ENCODE measurements at places on chromosomes 11 and 22.
A peak's percentile ranks its signal among the peaks of the same experiment; 100 is the strongest.

- DNase-seq = peak; percentile 31
Observed at GRCh38 chr22:38262051-38262795, 10.6 kb downstream of the TMEM184B start.

GRCh38 chr11:84136926-84137325 lies 850.8 kb upstream of the CCDC90B start:
- no peak for DNase-seq

- no peak for DNase-seq
Observed at GRCh38 chr22:20037419-20037818, 16.5 kb downstream of the TANGO2 start.

- DNase-seq = no peak
Observed at GRCh38 chr11:124978316-124978715, 24.3 kb downstream of the CCDC15 start.

DNA sequence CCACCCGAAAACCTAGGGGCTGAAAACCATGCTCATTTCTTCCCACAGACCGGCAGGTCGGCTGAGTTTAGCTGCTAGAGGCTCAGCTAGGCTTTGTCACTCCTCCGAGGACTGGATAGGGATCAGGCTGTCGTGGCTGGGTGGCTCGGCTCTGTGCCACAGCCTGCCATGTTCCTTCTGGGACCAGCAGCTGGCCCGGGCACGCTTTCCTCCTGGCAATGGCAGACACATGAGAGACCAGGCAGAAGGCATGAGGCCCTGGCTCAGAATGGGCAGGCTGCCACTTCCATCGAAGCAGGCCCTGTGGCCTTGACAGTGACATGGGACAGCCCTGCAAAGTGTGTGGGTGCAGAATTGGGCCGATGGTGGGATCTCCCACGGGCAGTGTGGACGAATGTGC lies 20.9 kb downstream of the PARVG start:
- no peak for DNase-seq

DNA sequence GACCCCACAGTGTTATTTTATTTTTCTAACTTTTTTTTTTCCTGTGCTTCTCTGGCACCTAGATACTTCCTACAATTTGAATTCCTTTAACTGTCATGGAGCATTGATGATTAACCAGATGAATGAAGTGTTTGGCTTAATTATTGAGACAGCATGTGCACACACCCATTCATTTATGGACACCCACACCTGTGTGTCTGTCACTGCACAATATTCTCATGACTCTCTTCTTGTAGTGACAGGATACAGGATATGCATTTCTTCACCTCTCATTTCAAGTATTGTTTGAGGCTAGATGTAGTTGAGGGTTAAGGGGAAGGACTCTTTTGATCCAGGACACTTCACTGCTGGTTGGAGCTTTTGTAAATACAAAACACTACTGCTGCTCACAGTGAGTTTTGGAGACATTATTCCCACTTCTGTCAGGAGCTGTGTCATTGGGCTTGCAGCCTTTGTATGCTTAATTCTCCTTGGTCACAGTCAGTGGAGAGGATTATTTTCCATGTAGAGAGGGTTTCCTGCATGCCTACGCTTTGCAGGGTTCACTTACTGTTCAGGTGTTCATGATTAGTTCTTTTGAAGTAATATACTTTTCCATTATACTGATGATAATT lies 33.5 kb downstream of the SPECC1L start:
- no peak for DNase-seq

- DNase-seq = no peak
Observed at GRCh38 chr11:39745401-39745800, 1714.1 kb downstream of the LRRC4C start.

GRCh38 chr11:9507277-9507580 lies 46.4 kb downstream of the ZNF143 start:
- DNase-seq = no peak

- DNase-seq = no peak
Observed at GRCh38 chr22:17121233-17122195, at the start of gene TMEM121B. Gene TMEM121B (minus strand): TSS chr22:17121360. CDS start chr22:17121127, 233 bp downstream.

GRCh38 chr22:37907036-37907954 lies 1.2 kb downstream of the MICALL1 start:
- DNase-seq = no peak

GRCh38 chr22:45102896-45103420 lies 60.8 kb upstream of the NUP50 start:
- no peak for DNase-seq

GRCh38 chr22:38782402-38783094 lies 11.4 kb downstream of the DNAL4 start:
- DNase-seq = no peak

- DNase-seq = no peak
Observed at GRCh38 chr11:86800960-86801272, 574 bp downstream of the PRSS23 start.

GRCh38 chr22:46582281-46582933 lies 37.8 kb upstream of the GRAMD4 start:
- DNase-seq = no peak

GRCh38 chr11:35116245-35116644 lies 22.7 kb upstream of the CD44 start:
- DNase-seq = no peak

DNA sequence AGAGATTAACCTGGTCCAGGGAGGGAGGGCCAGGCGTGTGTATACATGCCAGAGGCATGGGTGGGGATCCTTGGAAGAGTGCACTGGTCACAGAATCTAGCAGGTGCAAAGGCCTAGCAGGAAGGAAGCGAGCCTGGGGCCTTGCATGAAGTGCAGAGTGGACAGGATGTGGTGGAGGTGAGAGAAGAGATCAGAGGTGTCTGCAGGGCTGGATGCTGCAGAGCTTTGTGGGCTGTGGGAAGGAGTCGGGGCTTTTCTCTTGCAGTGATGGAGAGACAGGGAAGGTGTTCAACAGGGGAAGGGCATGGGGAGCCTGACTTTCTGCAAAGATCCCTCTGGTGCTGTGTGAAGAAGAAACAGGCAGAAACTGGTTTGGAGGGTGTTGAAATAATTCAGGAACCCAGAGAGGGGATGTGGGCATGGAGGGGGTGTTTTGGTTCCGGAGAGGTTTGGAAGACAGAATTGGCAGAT lies 2.5 kb upstream of the TPST2 start:
- peak; percentile 48 for DNase-seq

DNA sequence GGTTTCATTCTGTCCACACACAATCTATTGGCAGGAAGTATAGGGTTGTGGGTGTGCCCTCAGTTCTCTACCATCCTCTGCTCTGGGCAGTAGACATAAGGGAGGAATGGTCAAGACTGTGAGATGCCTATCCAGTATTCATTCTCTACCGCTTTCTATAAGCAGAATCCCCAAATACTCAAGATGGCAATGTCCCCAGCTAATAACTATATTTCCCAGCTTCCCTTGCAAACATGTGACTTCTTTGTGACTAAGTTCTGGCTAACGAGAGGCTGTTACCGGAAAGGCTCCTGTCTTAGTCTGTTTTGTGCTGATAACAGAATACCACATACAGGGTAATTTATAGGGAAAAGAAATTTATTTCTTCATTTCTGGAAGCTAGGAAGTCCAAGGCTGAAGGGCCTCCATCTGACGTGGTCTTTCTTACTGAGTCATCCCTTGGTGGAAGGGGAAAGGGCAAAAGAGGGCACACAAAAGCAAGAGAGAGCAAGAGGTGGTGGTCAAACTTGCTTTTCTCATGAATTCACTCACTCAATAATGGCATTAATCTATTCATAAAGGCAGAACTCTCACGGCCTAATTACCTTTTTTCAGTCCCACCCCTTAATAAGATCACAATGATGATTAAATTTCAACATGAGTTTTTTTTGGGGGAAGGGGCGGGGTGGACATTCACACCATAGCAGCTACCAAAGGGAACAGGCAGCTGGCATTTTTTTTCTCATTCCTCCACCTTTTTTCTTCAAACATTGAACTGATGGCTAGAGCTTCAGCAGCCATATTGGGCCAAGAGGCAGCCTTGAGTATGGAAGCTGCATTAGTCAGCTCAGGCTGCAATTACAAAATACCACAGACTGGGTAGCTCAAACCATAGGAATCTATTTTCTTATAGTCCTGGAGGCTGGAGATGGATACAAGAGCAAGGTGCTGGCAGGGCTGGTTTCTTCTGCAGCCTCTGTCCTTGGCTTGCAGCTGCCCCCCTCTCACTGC lies 109.7 kb upstream of the OR9Q1 start:
- no peak for DNase-seq

DNA sequence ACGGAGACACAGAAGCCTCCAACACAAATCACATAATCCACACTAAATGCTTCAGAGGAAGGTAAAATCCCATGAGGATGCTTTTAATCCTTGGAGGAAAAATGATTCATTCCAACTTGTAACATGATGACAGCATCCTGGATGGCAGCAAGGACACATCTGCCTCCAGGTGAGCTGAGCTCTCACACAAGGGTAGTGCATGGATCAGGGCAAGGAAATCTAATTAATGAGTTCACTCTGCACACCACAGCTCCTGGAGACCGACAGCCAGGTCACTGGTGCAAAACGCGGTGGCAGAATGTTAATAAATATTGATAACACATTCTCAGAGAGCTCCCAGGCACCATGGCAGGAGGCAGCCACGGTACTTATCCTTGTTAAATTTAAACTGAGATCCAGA lies 40.3 kb upstream of the CYP2D6 start:
- DNase-seq = no peak

- peak; percentile 3 for DNase-seq
Observed at GRCh38 chr11:78715639-78716311, 141.1 kb upstream of the NARS2 start.

DNA sequence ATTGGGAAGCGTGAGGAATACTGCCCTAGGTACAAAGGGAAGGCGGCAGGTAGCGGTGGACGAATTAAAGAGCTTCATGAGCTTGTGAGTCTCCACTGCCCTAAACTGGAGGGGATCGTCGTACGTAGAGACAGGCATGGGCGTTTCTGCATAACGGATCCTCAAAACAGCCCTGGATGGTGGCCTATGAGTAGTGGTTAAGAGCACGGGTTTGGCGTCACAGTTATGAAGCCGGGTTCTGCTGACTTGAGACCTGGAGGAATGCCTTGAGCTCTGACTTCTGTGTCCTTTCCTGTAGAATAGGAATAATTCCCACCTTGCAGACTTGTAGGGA lies 335 bp downstream of the TMEM138 start:
- DNase-seq = peak; percentile 23

- DNase-seq = no peak
Observed at GRCh38 chr11:44017443-44018126, 30.2 kb upstream of the ACCSL start.

GRCh38 chr11:1864231-1864630 lies 11.3 kb downstream of the LSP1 start:
- no peak for DNase-seq

- DNase-seq = no peak
Observed at GRCh38 chr11:61019832-61020405, 48.4 kb downstream of the CD6 start.

DNA sequence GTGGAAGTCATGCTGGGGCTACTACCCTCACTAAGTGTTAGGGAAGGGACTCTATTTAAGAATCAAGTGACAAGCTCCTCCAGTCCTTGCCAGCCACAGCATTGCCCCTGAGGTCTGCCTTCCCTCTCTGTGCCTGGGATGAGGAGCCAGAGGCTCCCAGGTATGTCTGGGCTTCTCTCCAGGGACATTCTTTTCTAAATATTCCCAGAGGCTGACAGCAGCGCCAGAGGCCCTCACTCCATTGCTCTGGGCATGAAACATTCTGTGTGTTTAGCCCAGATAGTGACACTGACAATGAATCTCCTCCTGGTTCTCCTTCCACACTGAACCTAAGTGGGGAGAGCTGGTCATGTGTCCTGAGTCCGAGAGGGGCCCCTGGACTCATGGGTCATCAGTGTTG lies 2.2 kb downstream of the OR51E1 start:
- DNase-seq = no peak

- DNase-seq = no peak
Observed at GRCh38 chr11:120707098-120707497, 195.6 kb downstream of the GRIK4 start.

DNA sequence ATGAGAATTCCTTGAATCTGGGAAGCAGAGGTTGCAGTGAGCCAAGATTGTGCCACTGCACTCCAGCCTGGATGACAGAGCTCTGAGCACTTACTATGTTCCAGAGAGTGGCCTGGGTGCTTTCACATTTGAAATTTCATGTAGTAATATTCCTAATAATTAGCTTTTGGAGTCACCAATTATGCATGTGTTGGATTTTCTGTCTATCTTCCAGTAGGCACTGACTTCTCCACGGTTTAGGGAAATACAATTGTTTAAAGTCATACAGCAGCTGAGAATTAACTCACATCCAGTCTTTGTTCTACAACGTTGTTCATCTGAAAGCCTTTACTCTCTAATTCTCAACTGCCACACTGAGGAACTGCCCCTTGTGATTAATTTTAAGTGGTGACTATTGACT lies 150.2 kb downstream of the CSNK2A3 start:
- DNase-seq = no peak

GRCh38 chr22:26367402-26368245 lies 61.4 kb upstream of the ASPHD2 start:
- peak; percentile 45 for DNase-seq

DNA sequence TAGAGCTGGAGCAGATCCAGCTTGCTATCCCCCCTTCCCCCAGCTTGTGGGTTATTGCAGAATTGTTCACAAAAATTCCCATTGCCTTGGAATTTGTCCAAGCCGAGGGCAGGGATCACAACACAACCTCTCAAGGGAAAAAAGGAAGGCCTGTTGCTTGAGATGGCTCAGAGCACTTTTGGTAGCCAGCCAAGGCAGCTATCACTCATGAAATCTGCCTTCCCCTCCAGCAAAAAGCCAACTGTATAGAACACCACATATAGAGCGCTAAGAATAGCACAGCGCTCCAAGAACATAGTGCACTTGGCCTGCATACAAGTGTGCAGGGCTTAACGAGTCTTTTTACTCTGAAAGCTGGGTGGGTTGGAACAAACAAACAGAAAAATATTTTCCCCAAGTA lies 46.2 kb downstream of the FAM83F start:
- no peak for DNase-seq

GRCh38 chr22:41557401-41558240 lies 3.2 kb upstream of the CSDC2 start:
- no peak for DNase-seq

- DNase-seq = no peak
Observed at GRCh38 chr11:102279641-102280170, 37.6 kb upstream of the BIRC3 start.

GRCh38 chr22:40198733-40199132 lies 21.0 kb downstream of the TNRC6B start:
- no peak for DNase-seq

DNA sequence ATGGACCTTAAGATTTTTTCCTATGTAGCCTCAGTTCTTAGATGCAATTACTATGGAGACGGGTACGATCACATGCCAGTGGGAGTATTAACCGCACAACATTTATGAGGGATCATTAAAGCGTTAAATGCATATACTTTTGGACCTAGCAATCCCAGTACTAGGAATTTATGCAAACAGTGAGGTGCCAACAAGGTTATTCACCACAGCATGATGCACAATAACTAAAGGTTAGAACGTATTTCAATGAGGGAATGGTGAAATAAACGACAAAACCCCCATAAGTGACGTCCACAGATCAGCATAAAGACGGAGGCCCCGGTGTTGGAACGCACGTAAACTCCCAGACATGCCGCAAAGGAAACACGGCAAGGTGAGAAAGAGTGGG lies 539 bp downstream of the SIRT3 start:
- DNase-seq = peak; percentile 41

DNA sequence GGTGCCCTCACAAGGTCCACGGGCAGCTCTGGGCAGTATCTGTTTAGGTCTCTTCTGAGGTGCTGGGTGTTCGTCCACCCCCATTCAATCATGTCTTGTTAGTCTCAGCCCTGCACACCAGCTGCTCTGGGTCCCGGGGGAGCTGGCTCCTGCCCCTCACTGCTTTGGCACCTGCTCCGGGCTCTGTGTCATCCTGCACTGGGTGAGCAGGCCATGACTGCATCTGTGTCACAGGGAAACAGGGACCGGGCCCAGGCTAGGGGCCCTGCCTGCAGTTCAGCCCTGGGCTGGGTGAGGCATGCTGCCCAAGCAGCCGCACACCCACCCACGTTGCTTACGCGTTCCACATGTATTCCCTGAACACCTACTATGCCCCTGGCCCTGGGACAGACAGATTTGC lies 43.9 kb downstream of the ELFN2 start:
- no peak for DNase-seq
